LNCaP clone FGC (cell line): ENCODE measurements at places on chromosomes 13 and 19.

DNA sequence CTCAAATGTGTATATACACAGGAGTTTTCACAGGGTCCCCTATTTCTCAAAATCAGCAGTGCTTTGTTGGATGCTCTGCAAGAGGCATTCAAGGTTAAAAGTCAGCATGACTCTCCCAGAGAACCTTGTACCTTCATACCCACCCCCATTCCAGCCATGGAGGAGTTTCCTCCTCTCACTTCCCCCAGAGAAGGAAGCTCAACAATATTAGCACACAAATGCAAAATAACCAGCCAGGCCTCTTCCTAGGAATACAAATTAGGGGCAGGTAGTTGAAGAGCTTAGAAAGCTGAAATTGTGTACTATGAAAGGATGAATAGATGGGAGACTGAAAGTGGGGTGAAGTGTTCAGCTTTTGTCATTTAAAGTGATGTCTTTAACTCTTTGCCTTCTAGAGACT, 43.8 kb downstream of the SPRY2 start:
- no peak for DNase-seq

DNA sequence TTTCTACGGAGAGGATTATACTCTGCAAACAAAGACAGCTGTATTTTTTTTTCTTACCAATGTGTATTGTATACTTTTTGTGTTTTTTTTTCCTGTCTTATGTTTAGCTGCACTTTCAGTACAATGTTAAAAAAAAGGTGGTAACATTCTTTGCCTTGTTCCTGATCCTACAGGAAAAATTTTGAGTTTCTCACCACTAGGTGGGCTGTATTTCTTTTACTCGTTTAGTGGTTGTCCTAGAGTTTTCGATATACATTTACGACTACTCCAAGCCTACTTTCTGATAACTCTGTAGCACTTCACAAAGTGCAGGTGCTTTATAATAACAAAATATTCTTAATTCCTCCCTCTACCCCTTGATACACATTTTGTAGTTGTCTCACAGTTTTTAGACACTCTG, 652.2 kb downstream of the UQCRFS1 start:
- DNase-seq = no peak

DNA sequence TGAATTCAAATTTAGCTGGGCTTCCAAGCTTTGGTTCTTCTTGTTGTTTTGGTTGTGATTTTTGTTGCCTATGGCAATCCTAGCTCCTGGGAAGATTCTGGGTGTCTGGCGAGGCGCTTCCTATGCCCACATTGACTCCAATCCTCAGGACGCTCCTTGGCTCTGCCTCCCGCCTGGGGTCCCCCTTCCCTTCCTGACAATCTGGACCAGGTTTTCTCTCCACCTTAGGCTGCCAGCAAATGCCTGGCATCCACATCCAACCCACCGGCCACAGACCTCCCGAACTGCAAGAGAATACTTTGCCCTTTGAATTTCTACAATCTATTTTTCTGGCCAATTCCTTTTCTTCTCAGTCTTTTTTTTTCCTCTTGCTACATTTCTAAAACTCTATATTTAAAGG, 186.9 kb upstream of the UBL3 start:
- DNase-seq = no peak

DNA sequence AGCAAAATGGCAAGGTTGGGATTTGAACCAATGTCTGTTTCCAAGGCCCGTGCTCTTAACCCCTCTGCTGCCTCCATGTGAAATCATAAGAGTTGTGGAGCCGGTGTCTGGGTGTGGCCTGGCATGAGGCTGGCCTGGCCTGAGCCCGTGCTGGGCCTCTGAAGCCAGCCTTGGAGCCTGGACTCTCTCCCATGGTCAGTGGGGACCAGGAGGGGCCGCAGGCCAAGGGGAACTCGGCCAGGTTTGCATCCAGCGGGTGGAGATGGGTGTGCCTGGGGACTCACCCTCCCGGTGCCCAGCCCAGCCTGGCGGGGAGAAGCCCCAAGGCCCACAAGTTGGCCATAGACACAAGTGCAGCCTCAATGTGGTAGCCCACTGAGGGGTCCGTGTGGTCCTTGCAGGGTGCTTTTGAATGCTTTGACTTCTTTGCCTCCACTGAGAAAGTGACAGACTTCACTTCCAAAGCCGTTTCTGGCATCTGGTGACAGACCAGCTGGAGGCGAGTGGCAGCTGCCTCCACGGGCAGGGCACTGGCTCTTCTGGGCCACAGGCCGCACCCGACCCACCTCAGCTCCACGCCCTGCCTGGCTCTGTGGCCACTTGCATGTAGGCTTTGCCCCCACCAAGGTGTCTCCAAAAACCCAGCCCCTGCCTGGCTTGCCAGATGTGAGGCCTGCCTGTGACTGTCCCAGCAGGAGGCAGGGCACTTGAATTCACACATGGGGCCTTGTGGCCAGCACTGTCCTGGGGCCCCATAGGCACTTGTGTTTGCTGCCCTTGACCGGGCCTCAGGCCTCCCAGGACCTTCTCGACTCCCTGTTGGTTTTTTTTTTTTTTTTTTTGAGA, 26.2 kb upstream of the NCCRP1 start:
- DNase-seq = no peak

- DNase-seq = peak; percentile 4
These were observed 47.1 kb downstream of the TGDS start for GRCh38 chr13:94548821-94549231.

GRCh38 chr13:95406176-95406575, 104.9 kb upstream of the ABCC4 start:
- no peak for DNase-seq

GRCh38 chr13:110179116-110179856, 127.7 kb downstream of the COL4A1 start:
- no peak for DNase-seq

DNA sequence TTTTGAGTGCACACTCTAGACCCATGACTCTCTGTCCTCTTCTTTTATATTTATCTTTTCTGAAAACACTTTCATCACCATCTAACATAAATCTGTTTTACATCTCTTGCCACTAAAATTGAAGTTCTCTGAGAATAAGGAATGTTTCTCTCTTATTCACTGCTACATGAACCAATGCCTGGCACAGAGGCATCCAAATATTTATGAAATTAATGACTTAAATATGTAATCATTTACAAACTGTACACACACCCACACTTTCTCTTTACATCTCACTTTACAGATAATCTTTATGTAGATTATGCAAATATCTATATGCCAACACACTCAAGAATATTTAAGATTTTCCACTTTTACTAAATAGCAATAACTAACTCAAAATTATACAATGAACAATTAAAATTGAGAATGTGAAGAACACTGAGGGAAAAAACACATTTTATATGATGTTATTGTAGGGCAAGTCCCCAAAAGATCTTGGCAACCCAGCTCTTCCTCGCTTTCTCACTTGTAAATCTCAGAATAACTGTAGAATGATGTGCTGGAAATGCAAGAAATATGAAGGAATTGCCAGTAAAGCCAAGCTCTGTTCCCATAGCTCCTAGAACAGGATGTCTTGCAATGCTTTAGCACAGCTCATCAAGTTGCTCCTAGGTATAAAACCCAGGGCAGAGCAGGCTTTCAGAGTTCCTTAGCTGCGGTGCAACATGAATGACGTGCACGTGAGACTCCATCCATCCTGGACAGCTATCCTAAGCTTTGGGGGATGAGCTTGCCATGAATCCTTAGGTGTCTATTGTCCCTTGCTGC, 50.7 kb downstream of the UGGT2 start:
- DNase-seq = no peak

DNA sequence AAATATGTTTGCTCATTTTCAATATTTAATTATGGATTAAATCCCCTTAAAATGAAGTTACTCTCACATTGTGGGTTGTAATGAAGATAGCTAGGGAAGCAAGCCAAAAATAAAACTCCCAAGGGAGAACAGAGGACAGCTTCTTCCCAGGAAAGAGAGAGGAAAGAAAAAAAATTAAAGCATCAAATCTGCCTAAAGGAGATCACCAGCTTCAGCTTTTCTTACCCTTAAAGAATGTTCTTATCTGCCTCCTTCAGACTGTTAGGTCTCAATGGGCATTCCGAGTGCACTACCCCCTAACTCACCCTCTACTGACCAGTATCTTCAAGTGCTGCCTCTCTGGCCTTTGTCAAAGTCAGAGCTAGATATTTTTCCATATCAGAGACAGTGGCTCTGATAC, 55.2 kb downstream of the XPO4 start:
- DNase-seq = no peak

GRCh38 chr19:35459414-35460082, 11.5 kb downstream of the FFAR2 start:
- DNase-seq = peak; percentile 42

DNA sequence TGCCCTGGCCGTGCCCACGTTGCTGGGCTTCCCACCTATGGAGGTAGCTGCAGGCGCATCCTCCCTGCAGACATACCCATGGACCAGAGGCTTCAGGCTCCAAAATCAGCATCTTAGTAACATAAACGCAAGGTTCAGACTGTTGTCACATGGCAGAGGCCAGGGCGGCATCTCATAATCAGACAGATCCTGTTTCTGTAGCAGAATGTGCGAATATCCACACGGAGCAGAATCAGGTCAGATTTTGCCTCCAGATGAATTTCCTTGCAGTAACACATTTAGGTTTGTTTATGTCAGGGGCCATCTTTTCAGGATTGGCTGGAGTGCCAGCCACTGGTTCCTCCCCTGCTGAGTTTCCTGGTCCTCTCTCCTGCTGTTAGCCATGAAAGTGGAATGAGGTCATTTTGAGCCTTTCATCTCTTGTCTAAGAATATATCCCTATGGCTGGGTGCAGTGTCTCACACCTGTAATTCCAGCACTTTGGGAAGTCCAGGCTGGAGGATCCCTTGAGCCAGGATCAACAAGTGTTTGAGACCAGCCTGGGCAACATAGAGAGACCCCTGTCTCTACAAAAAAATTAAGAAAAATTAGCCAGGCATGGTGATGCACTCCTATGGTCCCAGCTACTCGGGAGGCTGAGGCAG, 20.5 kb downstream of the SMARCA4 start:
- no peak for DNase-seq

DNA sequence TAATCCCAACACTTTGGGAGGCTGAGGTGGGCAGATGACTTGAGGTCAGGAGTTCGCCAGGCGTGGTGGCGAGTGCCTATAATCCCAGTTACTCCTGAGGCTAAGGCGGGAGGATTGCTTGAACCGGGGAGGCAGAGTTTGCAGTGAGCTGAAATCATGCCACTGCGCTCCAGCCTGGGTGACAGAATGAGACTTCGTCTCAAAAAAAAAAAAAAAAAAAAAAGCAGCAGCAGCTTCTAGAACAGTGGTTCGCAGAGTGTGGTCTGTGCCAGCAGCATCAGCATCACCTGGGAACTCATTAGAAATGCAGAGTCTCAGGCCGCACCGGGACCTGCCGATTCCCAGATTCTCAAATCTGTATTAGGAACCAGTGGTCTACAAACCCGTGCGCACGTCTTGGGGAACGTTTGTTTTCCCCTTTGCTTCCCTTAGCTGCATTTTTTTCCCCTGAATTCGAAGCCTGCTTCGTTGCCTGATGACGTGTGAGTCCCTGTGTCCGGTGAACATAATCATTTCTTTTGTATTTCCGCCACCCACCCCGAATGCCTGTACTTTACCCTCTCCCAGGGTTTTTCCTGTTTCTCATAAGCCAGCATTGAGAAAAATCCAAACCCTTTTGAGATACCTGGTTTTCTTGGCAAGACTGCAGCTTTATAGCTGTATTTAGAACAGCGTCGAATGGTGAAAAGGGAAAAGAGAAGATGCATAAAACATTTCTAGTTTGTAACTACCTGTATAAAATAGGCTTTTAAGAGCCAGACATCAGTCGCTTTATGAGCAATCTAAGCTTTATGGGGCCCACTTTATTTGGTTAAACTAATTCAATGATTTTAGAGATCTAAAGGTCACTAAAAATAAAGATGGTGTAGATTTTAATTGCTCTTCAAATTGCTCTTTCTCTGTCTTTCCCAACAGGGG, 49.8 kb downstream of the BICRA start:
- no peak for DNase-seq

DNA sequence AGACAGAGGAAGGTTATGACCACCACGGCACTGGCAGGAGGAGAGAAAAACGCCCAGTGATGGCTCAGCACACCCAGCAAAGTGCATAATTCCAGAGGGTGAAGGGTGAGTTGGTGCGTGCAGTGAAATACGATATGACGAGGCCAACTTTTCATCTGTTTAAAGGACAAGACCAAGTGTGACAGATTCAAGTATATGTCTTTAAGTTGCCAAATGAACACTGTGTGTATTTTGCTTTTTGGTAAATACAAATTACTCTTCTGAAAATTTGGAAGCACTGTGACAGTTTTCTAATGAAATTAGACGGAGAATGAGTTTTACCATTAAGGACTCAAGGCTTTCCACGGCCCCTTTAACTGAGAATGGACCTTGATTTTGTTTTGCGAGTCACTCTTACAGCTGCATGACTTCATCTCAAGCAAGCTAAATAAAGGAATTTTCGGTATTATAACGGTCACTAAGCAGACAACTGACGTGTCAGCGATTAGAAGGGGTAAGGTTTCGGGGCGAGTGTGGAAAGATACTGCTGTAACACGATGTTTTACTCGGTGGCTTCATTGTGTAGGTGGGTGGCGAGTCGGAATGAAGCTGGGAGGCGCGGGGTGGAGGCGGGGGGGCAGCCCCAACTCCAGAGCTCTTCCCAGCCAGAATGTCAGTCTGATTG, 22.8 kb downstream of the COL4A2 start:
- no peak for DNase-seq

DNA sequence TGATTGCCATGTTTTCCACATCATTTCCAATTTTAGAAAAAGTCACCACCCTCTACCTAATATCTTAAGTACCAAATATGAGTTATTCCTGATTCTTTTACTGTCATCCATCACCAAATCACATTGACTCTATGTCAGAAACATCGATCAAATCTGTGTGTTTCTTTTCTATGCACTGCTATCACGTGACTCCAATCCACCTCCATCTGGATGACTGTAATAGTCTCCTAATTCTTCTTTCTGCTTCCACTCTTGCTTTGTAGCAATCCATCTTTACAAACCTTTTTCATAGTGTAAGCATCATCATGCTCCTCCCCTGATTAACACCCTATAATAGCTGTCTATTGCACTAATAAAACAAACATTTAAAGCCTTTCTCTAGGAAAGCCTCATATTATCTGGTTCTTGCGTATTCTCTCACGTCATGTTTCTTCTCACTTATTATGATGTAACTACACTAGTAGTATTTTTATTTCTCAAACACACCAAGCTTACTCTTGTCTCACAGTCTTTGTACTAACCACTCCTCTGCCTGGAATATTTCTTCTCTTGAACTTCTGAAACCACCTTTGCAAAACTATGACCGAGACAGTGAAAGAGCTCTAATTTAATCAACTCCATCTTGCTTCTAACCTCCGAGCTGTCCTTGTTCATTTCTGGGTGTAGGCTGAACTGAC, 10.7 kb upstream of the FPR3 start:
- no peak for DNase-seq

- DNase-seq = no peak
These were observed 657.4 kb upstream of the ATXN8OS start for GRCh38 chr13:69450245-69450644.
